AG04449 (cell line): ENCODE measurements at places on chromosomes 12 and 14.

DNA sequence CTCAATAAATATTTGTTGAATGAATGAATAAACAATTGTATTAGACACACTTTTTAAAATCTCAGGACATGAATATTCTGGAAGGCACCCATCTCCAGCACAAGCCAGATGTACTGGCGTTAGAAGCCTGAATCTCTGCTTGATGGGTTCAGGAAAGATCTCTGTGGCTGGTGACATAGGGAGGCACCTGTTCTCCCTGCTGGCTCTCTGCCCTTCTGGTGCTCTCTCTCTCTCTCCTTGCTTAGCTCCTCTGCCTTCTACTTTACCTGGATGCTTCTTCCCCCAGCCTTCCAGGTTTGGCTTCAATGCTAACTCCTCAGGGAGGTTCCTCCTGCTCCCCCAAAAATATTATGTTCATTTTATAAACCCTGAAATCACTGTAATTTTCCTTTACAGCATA is 1.5 kb downstream of the CYP46A1 start:
- no peak for DNase-seq

DNA sequence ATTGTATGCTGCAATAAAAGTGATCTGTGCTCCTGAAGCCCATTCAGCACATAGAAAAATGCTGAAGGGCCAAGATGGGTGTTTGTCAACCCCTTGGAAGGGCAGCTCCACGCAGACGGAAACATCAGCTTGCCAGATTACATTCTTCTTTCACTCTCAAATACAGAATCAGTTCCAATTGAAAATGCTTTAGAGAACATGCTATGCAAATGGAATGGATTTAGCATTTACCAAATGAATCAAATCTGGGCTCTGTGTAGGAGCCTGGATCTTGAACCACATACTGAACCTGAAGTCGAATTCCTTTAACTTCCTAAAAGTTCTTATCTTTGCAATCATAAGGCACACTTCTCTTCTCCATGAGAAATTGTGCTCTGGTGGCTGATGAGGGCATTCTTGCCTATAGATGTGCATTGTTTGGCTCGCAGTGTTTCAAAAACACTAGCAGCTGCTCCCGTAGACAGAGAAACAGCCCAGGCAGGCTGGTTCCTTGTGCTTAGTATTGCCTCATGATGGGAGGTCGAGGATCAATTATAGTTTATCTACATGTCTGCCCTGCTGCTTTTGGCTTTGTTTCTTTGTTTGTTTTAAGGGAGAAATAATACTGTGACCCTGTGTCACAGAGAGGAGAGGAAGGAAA is 489.8 kb upstream of the FLRT2 start:
- no peak for DNase-seq

- DNase-seq = no peak
These were observed 384.7 kb downstream of the ALG10 start for GRCh38 chr12:34406996-34407300.

DNA sequence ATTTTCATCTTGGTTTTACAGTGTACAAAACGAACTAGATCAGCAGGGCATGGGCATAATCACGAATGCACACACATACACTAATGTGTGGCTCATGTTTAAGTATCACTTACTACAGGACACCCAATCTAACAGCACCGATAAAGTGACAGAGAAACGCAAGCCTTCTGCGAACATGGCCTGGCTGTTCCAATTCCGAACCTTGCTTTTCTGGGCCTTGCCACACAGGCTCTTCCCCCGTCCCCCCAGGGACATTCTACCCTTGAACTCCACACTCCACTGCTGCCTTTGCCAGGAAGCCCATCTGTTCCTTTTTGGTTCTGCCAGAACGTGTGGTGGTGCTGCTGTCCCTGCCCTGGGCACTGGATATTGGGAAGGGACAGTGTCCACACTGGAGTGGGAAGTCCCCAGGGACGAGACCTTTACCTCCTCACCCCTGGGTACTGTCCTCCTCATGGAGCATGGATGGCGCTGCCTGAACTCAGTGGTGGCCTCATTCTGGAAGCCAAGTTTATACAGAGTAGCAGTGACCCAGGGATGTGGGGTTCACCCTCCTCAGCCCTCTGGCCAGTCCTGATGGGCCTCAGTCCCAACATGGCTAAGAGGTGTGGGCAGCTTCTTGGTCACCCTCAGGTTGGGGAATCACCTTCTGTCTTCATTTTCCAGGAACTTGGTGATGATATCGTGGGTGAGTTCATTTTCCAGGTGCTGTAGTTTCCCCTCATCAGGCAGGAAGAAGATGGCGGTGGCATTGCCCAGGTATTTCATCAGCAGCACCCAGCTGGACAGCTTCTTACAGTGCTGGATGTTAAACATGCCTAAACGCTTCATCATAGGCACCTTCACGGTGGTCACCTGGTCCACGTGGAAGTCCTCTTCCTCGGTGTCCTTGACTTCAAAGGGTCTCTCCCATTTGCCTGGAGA is 7.9 kb downstream of the SERPINA1 start:
- DNase-seq = no peak

DNA sequence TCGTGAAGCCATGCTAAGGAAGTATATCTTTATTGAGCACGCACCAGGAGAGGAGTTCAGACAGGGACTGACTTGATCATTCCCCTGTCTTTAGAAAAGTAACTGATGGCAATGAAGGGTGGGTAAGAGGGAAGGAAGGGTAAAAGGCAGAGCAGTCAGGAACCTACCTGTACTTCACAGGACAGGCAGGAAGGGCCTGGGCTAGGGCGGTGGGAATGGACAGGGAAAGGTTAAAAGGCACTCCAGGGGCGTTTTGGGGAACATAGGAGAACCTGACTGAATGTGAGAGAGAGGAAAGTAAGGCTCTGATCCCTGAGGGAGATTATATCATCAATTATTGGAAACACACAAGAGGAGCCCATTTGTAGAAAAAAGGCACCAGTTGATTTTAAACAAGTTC is 3.9 kb downstream of the SLC35E3 start:
- no peak for DNase-seq

- DNase-seq = no peak
These were observed 2.8 kb upstream of the PTMS start for GRCh38 chr12:6763380-6763779.

DNA sequence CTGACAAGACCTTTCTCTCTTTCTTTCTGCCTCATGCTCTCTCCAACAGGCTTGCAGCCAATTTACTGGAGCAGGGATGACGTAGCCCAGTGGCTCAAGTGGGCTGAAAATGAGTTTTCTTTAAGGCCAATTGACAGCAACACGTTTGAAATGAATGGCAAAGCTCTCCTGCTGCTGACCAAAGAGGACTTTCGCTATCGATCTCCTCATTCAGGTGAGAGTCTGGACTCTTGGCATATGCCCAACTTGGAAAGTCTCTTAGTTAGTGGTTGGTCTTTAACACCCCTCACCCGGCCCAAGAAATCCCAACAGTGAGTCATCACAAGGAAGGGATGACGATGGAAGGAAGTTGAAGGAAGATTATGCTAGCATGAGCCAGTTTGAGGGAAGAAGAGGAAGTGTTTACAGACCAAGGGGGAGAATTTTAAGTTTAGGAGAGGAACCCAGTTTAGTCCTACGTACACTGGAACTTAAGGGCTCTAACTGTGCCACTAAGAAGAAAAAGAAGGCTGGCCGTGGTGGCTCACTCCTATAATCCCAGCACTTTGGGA is 189.7 kb downstream of the ETV6 start:
- no peak for DNase-seq

GRCh38 chr12:14284184-14284722 is 81.2 kb upstream of the ATF7IP start:
- DNase-seq = no peak

- no peak for DNase-seq
These were observed 10.9 kb downstream of the CCDC85C start for GRCh38 chr14:99592933-99593753.

DNA sequence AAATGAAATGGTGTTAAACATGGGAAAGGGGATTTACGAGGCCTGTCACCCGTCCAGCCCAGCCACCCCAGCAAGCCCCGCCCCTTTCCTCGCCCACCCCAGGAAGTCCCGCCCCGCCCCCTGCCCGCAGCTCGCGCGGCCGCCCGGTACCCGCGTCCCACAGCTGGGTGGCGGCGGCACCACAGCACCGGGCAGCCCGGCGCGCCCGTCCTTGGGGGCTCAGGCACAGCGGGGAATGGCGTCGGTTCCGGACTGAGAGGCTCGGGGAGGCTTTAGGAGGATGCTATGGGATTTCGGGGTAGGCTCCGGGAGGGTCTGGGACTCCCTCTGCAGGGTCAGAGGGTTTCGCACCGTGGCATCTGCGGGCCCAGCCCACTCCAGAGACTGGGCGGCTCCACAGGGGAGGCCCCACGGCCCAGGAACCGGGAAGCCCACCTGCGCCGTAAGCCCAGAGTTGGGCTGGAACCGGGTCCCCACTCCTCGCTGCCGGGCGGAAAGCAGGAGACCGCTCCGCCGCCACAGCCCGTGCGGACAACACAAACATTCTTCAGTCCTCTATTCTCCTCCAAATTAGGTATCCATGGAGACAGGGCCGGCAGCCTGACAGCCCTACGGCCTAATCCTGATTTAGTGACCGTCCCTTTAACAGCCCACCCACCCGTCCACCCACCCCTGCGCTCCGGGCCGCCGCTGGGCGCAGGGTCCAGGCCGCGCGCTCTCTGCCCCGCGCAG is 1.4 kb downstream of the FIGNL2 start:
- DNase-seq = no peak

GRCh38 chr12:79020106-79020505 is 155.5 kb downstream of the SYT1 start:
- DNase-seq = no peak

- no peak for DNase-seq
These were observed 110.4 kb upstream of the NAV3 start for GRCh38 chr12:77720258-77720657.

DNA sequence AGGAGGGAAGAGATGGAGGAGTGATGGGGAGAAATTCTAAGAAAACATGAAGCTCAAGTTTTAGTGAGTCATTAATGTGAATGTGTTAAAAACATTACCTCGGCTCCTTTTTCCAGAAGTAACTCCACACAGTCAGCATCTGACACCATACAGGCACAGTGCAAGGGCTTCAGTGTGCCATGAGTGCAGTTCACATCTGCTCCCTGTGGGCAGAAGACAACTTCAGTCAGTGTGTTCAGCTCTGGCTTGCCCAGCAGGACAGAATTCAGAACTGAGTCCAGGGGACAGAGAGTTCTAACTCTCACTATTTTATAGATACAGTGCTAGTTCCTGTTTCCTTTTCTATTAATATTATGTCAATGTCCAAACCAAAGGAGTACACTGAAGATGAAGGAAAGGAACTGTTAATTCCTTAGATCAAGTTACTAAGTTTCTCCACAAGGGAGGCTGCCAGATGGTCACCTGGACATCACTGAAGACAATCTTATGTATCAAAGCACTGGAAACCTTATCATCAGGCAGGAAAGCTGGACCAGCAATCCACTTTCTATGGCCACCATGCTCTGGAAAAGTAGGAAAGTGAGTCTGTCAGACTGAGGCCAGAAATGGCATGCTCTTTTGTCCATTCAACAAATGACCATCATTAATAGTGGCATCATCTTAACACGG is 6.1 kb downstream of the ASB8 start:
- DNase-seq = no peak

GRCh38 chr12:88856201-88856600 is 275.9 kb upstream of the KITLG start:
- DNase-seq = no peak

DNA sequence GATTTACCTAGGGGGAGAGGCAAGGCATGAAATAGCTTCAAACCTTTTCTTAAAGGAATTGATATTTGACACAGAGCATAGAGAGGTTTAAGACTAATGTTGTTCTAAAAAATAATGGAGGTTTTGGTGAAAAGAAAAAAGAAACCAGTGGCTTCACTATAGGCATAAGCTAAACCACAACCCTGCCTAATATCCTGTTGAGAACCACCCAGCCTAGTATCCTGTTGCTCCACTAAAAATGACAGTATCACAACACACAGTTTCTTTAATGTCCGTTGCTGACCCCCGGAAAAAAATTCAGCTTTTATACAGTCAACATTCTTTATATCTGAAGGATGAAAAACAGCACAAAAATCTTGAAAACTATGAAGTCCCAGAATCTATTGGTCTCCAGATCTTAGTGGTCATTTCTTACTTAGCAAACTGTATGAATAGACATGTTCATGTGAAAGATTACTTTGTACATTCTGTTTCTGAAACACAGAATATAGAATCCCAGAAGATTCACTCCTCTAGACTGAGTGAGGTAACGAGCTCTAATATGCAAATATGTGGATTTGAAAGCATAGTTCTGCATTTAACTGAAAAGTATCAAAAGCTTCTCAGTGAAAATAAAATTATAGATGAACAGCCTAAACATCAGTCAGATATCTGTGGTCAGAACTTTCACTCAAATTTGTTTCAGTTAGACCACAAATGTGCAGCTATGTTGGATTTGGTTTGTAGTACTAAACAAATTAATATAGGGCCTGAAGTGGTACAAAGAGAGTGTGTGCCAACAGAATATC is 40.5 kb downstream of the GALC start:
- DNase-seq = no peak

DNA sequence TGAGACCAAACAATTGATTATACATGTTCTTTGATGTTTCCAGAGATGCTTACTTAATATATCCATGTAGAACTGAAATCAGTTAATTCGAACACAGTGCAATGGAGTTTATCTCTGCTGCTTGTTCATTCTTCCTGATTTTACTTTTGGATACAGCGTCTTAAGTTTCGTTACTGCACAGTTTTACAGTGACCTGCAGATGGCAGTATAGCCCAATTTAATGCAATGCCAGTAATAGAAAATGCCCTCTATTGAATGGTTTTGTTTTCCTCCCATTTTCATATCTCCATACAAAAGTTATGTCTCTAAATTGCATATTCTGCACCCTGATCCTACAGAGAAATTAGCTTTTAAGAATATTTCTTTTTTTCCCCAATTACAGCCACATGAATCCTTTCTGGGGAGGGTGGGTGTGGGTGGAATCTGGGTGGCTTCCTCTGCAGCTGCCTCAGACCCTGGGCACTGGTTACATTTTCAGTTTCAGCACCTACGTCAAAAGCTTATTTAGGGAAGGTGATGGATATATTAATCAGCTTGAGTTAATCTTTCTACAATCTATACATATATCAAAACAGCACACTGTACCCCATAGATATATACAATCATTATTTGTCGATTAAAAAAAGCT is 101.1 kb upstream of the DCD start:
- DNase-seq = no peak
